Suppressor macrophage treated with lipopolysaccharide for 4 hours (primary cell): ENCODE measurements at places on chromosomes 3 and 15.
A peak's percentile ranks its signal among the peaks of the same experiment; 100 is the strongest.

- DNase-seq, result no peak
Measured at GRCh38 chr15:42064271-42064670, 30.1 kb downstream of the PLA2G4D start.

DNA sequence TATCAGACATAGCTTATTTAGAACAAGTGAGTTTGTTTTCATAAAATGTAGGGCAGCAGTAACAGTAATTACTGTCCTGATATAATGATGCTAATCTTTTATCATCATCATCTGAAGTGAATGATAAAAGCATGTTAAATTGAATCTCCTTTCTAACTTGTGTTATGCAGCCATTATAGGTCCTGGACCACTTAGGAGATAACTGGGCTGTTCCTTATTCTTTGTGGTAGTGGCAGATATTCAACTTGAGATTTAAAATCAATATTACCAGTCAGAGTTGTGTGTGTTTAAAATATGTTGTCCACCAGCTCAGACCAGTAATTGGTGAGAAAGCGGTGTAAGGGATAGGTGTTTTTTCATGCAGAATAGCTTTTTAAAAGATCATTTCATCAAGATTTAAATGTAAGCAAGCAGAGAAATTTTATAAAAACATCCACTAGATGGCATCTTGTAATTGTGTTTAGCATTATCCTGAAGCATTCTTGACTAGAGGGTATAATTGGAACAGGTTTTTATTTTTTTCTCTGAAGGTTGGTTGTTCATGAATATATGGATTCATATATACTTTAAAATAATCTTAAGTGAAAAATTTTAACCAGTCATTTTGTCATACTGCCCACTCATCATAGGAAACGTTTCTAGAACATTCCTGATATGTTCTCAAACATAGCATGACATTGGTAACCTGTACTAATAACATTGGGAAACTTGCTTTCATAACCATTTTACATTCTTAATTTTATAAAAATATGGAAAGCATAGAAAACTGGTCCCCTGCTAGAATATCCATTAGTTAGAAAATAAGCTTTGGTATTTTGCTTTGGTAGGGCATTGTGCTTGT, 153.9 kb downstream of the BBX start:
- peak; percentile 50 for DNase-seq

- DNase-seq, result peak; percentile 58
Measured at GRCh38 chr3:157204431-157204830, 44.5 kb upstream of the CCNL1 start.

DNA sequence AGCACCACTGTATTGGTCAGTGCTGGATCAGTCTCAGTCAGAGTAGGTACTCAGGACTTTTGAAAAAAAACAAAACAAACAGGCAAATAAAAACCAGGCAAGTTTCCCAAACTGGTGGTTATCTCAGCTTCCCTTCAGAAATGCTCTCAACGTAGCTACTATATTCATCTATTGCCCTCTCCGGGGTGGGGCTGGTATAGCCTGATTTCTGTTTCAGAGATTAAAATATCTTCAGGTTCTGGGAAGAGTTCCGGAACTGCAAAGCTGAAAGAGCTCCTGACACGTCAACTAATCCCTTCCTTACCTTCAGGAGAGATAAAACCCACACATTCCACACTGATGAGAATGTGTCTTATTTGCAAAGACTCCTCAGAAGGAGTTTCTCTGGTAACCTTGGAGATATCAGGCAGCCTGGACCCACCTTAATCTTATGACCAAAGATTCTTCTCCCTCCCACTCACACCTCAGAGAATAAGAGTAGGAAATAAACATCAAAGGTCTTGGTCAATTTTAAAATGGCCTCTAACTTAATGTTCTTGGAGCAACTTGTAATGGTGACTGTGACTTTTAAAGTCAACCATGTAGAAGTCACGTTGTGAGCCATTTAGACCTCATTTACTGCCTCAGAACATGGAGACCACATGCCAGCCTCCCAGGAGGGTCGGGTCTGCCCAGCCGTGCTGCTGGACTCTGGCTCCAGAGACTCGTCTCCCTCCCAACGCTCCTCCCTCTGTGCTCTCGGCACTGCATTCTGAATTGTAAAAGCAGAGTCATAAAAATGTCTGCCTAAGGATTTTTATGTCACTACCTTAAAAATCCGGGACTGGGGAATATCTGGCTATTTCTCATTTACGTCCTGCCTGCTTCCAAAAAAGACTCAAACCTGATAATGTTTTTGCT, 53.8 kb downstream of the CDCP1 start:
- DNase-seq, result no peak

DNA sequence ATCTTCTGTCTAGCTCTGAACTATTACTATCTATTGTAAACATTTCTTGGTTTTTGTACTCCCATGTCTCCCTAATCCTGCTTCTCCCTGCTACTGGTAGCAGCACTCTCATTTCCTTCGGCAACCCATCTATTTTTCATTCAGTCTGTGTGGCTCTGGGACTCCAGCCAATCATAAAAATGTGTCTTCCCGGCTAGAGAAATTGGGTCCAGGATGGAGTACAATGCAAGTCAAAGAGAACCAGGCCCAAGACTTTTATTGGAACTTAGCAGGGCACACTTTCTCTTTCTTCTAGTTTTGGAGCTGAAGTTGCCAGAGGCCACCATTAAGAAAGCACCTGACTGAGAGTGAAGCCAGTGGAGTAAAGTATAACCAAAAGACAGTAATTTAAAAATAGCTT, 22.8 kb upstream of the ARHGEF26 start:
- no peak for DNase-seq

DNA sequence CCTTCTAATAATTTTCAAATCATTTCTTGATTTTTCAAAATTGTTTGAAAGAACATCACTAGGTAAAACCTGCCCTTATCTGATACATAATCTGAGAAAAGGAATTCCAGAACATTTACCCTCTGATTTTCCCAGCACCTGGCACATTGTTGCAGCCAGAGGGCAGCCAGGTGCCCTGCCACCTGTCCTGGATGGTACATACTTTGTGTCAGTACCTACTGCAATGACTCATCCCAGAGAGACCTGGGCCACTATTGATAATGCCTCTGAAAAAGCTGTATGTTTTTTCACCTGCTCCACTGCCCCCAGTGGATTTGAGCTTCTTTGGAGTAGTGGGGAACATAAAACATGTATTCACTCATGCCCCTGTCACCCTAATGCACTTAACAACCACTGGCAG, 648.9 kb upstream of the GBE1 start:
- DNase-seq, result no peak

GRCh38 chr3:151770956-151771355, 37.2 kb downstream of the AADACL2 start:
- no peak for DNase-seq

GRCh38 chr3:50356553-50356952, 2.8 kb downstream of the TMEM115 start:
- peak; percentile 60 for DNase-seq

- no peak for DNase-seq
Measured at GRCh38 chr3:42632146-42632545, 21.4 kb upstream of the ZBTB47 start.

DNA sequence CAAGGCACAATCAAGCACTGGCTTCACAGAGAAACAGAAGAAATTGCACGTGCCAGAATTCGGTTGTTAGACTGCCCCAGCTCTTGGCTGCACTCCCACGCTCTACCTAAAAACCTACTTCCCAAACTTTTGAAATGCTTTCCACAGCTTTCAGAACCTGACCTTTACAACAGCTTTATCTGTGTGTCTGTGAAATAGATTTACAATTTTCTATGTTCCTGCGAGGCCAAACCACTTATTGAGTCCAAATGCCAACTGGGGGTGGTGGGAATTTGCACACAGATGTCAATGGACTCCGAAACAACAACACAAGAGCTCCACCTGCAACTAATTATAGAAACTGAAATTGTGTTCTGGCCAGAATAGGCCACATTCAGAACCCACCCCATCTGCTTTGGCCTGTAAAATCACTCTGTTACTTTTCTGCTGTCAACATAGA, 44.6 kb downstream of the ERC2 start:
- DNase-seq, result no peak

GRCh38 chr3:44862226-44862637, 520 bp downstream of the TMEM42 start:
- DNase-seq, result no peak

GRCh38 chr3:64488939-64489338, 198.9 kb downstream of the ADAMTS9 start:
- no peak for DNase-seq

DNA sequence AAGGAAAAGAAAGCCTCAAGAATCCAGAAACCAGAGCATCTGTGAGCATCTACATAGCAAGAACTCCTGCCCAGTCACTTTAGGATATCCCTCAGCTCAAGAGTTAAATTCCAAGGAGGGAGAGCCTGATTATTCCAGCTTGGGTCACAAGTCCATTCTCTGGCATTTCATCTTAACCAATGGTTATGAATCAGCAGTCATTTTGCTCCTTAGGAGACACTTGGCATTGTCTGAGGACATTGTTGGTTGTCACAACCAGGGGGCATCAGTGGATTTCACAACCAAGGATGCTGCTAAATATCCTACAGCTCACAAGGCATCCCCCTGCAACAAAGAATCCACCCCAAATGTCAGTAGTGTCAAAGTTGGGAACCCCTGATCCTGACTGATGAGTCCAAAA, 51.0 kb upstream of the LMCD1 start:
- no peak for DNase-seq

GRCh38 chr3:13178107-13178506, 104.9 kb upstream of the IQSEC1 start:
- DNase-seq, result no peak

- no peak for DNase-seq
Measured at GRCh38 chr15:91635641-91636040, 217.9 kb upstream of the SLCO3A1 start.

DNA sequence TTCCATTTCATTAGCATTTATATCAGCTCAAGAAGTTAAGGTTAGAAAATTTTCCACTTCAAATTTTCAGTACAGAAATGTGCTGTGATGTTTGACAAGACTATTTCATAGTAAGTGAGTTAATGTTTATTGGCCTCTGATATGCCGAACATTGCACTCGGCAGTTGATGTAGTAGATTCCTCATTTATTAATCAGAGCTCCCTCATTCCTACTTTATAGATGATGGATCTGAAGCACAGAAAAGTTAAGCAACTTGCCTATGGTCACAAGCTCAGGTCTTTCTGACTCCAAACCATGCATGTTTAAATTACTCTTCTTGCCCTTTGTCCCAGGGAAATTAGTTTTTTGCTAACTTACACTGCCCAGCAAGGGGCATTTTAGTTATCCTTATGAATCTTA, 92.0 kb downstream of the ATG7 start:
- no peak for DNase-seq

GRCh38 chr15:67878712-67879206, 38.9 kb upstream of the RNU6-1 start:
- no peak for DNase-seq

DNA sequence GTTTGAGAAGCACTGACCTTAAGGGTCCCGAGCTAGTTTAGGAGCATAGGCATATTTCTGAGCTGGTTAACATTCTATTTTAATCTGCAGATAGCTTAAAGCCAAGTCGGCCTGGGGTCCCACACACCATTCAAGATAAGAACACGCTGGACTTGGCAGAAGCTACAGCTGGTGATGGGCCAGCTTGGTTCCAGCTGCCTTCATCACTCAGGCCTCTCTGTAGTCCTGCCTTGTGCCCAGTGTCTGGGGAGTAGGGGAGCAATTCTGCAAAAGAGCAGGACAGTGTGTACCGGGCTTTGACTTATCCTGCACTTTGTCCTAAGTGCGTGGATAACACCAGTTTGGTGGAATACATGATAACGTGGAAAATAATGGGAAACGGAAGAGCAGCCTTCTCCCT, 164.5 kb downstream of the MEGF11 start:
- no peak for DNase-seq

DNA sequence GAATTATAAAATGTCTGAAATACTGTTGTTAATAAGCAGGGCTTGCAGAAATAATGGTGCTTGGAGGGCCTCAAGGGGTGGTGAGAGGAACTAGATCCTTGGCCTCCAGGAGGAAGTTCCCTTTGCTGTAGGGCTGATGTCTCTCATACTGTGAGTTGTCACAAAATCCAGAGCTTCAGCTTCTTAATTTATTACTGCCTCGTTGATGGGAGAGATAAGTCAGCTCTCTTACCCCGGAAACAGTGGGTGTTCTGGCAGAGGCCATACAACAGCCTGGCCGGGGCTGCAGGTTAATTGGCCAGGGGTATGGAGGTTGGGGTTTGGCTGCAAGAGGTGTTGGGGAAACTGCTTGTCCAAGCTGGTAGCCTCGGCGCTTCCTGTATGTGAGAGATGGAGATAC, 15.5 kb downstream of the MAPKAPK3 start:
- DNase-seq, result peak; percentile 75

DNA sequence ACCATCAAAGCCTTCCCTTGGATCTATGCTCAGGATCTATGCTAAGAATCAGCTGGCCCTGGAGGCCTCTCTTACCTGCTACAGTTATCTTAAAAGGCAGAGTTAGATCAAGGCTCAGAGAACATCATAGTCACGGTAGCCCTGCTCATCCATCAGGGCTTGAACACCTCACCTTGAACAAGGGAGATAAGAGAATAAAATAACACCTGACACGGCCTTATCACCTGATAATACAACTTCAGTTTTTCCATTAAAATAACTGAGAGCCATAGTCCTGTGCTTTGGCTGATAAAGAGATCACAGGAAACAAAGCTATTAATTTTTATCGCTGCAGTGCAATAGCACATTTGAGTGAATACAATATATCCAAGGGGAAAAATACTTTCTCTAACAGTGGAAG, 85.6 kb upstream of the LPP start:
- no peak for DNase-seq

DNA sequence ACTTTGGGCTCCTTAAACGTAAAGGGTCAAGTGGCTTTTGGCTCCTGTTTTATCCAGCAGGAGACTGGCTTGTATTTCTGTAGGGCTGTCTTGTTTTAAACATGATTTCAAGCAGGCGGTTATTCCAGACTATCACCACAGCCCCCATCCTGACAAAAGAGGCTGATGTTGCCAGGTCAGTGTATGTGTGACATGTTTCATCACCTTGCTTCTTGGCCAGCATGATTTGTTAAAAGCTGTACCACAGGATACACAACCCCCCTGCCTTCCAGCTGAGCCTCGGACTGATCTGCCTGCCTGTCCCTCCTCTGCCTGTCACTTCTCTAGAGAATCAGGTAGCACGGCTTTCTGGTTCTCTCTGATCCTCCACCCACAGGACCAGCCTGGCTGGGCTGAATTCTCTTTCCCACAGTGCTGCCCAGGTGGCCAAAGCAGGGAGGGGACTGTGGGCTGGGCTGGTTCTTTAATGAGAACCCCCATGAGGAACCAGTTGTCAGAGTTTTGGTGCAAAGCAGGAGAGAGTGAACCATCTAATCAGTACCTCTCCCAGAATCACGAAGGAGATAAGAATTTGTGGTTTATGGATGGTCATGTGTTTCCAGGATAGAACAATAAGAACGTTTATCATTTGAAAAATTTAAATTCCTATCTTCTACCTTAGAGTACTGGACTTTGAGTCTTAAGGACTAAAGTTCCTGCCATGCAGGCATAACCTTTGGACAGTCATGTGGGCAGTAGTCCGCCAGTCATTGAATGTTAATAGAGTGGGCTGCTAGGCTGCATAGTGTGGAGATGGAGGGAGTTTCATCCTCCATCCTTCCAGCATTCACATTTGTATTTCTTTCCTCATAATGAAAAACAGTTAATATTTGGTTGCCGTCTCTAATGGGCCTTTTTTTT, 8.8 kb downstream of the ABHD6 start:
- DNase-seq, result no peak
